ENCODE measurements at places on chromosomes 2 and 18.

DNA sequence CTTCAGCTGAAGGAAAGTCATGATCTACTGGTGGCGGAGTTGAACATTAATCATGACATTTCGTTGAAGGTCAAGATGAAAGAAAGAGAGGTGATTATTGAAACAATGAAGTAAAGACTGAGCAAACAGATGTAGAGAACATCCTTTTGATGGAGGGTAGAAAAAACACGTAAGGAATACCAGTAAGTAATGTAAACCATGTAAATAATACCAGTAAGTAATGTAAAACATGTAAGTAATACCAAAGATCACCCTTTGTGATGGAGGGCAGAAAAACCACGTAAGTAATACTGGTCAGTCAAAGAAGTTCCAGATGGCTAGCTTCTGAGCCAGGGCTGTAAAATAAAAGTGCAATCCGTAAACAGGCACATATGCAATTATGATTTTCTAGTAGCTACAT is 1387.7 kb downstream of the SUCLG1 start:
- DNase-seq: no peak

- DNase-seq: no peak
These were observed 22.2 kb upstream of the POMC start for GRCh38 chr2:25190536-25190935.

GRCh38 chr2:10240911-10241610 is 61.6 kb upstream of the HPCAL1 start:
- no peak for DNase-seq

DNA sequence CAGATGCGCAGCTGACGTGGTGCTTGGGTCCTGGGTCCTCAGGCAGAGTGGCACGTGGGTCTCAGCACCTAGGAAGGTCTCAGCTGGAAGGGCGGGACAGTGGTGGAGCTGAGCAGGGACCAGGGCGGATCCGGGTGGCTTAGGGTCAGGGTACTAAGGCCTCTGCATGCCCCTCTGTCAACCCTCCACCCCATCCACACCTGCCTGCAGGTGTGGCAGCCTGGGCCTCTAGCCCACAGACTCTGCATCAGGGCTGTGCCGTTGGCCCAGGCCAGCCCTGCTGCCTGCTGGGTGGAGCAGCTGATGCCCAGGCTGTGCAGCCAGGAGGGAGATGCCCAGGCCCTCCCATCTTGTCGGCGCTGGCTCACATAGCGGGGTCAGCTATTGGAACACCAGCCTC is 24.6 kb upstream of the OTOS start:
- no peak for DNase-seq

DNA sequence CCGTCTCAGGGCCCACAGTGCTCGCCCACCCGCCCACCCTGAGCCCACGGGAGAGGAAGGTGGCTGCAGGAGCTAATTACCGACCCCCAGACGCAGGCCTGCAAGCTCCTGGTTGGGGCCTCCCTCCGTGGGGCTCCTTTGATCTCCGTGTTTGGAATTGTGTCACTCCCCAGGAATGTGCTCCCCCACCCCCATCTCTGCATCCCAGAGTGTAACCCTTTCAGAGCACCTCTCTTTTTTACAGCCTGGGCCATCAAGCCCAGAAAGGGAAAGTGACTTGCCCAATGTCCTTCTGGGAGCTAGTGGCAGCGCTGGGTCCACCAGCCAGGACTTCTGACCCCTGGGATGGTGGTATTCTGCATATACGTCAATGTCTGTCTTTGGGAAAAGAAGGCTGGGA is 335.1 kb downstream of the CYRIA start:
- DNase-seq: no peak

DNA sequence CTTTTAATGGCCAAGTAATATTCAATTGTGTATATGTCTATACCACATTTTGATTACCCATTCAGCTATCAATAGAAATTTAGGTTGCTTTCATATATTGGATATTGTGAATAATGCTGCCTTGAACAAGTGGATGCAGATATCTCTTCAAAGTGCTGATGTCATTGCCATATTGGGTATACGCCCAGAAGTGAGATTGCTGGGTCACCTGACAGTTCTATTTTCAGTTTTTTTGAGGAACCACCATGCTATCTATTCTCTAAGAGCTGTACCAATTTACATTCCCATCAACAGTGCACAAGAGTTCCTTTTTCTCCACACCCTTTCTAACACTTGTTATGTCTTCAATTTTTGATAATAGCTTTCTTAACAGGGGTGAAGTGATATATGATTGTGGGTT is 306.9 kb downstream of the ZNF516 start:
- no peak for DNase-seq

- DNase-seq: no peak
These were observed 98.4 kb upstream of the SEC11C start for GRCh38 chr18:59041296-59041695.

- DNase-seq: no peak
These were observed 211.6 kb downstream of the EN1 start for GRCh38 chr2:118635891-118636290.

DNA sequence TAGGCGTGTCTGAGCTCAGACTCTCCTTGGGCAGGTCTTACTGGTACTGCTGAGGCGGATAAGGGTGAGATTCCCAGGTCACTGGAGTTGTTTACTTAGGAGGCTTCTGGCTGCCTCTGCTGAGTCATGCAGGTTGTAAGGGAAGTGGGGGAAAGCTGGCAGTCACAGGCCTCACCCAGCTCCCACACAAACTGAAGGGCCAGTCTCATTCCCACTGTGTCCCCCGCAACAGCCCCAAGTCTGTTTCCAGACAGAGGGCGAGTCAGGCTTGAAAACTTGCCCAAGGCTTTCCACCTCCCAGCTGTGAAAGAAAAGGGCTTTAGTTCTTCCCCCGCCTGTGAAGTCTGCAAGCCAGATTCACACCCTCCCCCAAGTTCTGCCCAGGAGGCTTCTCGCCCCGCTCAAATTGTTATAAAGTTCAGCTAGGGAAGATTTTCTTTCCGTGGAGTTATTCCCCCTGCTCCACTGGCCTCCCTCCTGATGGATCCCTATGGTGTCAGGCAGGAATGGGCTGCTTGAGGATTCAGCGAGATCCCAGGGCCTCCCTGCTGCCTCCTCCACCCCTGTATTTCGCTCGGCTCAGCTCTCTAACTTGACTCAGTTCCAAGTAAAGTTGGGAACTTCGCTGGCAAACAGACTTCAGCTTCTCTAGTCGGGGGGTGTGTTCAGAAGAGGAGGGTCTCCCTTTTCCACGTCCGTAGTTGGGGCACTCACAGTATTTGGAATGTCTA is 248.6 kb downstream of the NR4A2 start:
- DNase-seq: no peak

DNA sequence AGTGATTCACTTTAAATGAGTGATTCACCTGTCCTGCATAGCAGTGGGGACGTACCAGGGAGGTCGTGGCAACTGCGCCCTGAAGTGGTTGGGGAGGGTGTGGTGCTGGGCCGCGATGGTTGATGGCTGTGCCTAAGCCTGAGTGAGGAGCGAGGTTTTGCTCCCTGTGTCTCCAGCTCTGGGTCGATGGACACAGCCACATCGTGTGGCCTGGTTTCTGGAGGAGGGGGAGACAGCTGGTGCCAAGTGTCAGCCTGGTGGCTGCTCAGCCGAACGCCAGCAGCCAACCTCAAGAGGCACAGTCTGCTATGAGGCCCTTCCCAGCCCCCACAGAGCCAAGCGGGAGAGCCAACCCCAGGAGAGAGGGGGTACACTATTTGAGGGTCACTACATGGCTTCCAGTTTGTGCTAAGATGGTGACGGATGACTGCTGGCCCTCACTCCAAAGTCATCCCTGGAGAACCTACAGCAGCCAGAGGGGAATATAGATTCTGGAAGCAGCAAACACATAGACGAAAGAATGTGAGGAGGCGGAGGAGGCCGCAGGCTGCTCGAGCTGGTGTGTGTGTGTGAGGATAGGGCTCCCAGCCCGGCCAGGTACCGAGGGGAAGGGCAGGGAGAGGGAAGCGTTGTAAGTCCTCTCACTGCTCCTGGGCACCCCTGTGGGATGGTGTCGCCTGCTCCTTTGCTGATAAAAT is 58.6 kb upstream of the OTOF start:
- DNase-seq: no peak

DNA sequence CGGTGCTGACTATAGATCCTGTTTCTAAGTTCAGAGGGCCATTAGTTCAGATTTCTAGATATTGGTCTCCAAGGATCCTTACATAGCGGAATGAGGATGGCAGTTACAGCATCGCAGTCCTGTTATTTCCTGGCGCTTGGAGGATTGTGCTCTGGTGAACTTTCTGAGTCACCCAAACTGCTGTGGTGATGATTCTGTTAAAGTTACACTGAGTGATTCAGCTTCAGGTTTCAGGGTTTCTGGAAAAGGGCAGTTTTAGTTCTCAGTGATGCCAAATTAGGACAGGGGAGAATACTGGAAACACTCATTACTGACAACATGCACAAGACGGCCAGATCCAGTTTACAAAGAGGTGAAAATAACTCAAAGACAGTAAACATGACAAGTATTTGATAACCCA is 52.1 kb upstream of the ANKRD62 start:
- no peak for DNase-seq

DNA sequence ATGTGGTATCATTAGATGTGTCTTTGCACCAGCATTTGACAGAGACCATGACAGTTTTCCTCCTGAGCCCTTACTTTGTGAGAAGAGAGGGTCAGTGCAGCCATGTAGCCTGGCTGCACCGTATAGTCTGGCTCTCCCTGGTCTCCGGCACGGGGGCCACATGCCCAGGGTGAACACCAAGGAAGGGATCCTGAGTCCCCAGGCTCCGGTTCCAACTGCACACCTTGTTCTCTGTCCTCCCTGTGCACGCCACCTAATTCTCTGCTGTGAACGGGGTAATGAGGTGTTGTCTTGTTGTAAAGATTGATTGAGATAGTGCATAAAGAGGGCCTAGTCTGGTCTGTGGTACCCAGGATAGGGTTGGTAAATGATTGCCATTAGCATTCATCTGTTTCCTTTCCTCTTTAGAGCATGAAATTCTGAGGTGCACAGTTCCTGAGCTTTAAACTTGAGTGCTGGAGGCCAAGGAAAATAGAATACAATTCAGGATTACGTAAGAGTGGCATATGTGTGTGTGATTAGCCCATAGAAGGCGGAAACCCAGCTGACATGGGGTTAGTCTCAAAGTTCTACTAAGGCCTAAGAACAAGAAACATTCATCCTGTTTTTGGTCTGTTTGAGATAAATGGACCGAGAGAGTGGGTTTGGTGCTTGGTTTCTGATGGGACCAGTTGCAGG is 55.5 kb downstream of the NCK2 start:
- no peak for DNase-seq

- no peak for DNase-seq
These were observed 205.1 kb downstream of the CTIF start for GRCh38 chr18:48743886-48744285.

DNA sequence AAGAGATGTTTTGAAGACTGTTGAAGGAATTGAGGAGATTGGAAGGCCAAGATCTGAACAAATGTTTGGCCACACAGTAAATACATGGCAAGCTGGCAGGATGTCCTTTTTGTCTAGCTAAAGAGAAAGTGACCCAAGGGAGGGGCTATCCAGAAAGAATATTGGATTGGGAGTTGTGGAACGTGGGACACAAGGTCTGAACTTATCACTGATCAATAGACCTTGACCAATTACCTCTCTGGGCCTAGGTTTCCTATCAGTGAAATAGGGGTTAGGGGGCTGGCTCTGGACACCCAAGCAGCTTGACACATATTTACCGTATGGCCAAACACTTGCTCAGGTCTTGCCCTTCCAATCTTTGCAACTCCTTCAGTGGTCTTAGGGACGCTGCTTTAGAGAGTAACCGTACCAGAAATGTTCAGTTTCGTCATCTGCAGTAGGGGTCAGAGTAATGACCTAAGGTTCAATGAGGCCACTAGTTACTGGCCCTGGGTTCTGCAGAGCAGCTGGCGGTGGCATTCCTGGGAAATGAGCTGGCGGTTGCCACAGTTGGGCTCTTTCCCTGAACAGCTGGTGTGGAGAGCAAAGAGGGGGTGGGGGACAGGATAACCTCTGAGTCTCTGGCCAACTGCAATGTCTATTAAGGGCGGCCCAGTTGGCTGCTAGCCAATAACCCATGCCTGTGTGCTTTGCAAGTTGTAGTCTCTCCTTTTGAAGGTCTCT is 70.1 kb upstream of the STPG4 start:
- no peak for DNase-seq

DNA sequence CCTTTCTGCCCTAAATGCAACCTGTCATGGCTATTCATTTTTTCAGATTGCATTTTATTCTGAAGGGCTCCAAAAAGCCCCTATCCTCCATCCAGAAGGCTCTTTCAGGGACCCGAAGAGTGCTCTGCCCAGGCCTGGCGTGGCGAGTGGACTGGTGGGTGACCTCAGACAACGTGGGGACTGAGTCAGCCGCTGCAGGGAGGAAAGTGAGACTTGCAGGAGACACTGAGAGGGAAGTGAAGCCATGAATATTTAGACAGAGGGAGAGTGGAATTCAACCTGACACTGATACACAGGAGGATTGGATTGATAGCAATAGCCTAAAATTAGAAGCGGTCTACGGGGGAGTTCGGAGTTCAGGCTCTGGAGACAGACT is 63.6 kb upstream of the SIX2 start:
- no peak for DNase-seq

DNA sequence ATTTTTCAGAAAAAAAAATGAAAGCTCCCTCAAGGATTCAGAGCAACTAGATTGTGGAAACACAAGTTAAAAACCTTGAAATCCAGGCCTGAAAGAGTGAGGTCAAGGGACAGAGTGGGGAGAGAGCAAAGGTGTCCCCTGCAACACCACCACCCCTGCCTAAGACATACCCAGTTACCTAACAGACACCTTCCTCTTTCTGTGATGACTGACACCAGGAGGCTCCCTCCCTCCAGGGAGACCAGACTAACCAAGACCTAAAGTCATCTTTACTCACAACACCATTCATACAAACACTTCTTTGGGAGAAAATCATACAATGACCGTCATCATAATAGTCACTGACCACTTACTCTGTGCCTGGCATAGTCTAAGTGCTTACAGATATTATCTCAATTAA is 151.8 kb upstream of the NABP1 start:
- DNase-seq: no peak

DNA sequence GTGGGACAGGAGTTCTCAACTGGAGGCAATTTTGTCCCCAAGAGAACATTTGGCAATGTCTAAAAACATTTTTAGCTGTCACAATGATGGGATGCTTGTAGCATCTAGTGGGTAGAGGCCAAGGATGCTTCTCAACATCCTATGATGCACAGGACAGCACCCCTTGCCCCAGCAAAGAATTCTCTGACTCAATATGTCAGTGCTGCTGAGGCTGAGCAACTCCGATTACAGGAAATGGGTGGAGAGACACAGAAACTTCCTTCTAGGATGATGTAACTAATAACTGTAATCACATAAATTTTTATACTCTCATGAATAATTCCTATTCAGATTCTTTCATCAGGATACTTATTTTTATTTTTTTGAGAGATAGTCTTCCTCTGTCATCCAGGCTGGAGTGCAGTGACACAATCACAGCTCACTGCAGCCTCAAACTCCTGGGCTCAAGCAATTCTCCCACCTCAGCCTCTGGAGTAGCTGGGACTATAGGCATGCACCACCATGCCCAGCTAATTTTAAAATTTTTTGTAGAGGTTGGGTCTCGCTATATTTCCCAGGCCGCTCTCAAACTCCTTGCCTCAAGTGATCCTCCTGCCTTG is 120.3 kb upstream of the ACAA2 start:
- no peak for DNase-seq
